ENCODE measurements at places on chromosomes 1 and 21.

- H3K27me3 ChIP-seq = no peaks in the 10 kb centered on the region
- no peaks in the 10 kb centered on the region for H3K36me3 ChIP-seq
- DNase-seq = no peak
- H3K27ac ChIP-seq = no peak overlapping the region
Measured at GRCh38 chr1:99474350-99474893, 171.5 kb upstream of the PALMD start.

GRCh38 chr1:105492921-105493320 is 1563.6 kb upstream of the PRMT6 start:
- no peaks in the 10 kb centered on the region for H3K36me3 ChIP-seq
- no peaks in the 10 kb centered on the region for H3K4me1 ChIP-seq
- no peak for DNase-seq
- H3K27ac ChIP-seq = no peak overlapping the region
- no peak overlapping the region for H3K4me3 ChIP-seq

- H3K27me3 ChIP-seq = no peaks in the 10 kb centered on the region
- H3K4me3 ChIP-seq = no peak overlapping the region
- DNase-seq = no peak
Measured at GRCh38 chr1:181387702-181388101, 95.6 kb upstream of the CACNA1E start.

DNA sequence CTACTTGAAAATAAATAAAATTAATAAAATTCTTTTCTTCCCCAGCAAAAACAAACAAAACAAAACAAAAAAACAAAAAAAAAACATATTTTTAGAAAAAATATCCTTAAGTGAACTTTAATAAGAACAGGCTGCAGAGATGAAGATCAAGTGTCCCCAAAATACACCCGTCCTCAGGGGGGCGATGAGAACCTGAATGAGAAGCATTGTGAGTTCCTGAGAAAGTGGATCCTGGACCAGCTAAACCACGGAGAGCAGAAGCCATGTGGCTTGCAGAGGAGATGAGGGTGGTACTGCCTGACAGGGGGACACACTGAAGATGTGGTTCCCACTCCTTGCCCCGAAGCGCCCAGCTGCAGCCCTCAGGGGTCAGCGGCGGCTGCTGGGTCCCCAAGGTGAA is 89.3 kb downstream of the ITPKB start:
- DNase-seq = no peak
- peaks cover 10% of the 10 kb centered on the region for H3K36me3 ChIP-seq
- no peaks in the 10 kb centered on the region for H3K27me3 ChIP-seq
- H3K4me3 ChIP-seq = no peak overlapping the region
- peaks cover 7% of the 10 kb centered on the region for H3K4me1 ChIP-seq
- H3K27ac ChIP-seq = no peak overlapping the region

GRCh38 chr1:67597336-67597735 is 87.7 kb upstream of the GADD45A start:
- no peak overlapping the region for H3K4me3 ChIP-seq
- H3K36me3 ChIP-seq = no peaks in the 10 kb centered on the region
- H3K27me3 ChIP-seq = no peaks in the 10 kb centered on the region
- DNase-seq = no peak

DNA sequence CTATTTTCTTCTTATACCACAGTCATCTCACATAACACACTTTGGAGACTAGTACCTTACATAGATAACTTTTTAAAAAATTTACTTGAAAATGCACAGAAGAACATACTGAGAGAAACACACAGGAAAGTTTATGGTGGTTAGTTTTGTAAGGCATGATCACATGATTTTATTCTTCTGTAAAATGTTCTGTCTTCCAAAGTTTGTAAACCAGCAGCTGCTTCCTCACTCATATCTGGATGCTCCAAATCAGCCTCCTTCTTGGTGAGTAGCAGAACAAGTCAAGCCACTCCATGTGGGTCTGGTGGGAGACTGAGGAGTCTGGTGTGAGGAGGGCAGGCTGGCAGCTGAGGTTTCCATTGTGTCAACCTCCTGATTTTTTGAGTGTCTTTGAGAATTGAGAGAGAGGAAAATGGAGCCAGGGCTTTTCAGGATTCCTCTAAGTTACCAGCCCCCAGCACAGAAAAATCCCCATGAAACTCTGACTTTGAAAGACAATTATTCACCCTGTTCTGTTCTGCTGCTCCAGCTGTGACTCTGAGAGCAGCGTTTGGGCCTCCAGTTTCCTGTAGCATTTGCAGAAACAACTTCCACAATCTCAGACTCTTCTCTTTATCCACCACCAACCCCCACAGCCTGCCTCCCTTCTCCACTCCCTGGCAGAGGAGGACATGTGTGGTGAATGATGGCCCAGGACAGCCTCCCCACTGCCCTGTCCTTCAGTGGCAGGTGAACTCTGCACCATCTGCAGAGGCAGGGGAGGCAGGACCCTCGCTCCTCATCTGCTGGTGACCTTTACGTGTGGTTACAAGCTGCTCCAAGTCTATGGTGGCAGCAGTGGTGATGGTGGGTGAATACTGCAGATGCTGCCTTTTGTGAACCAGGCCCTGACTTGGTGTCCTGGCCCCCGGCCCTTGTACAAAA is 82.3 kb downstream of the FCRL5 start:
- no peaks in the 10 kb centered on the region for H3K27me3 ChIP-seq
- H3K27ac ChIP-seq = no peak overlapping the region
- no peak overlapping the region for H3K4me3 ChIP-seq
- H3K4me1 ChIP-seq = no peaks in the 10 kb centered on the region
- no peak for DNase-seq

GRCh38 chr1:219463636-219464035 is 149.3 kb downstream of the ZC3H11B start:
- H3K4me1 ChIP-seq = no peaks in the 10 kb centered on the region
- H3K27ac ChIP-seq = no peak overlapping the region
- no peak for DNase-seq
- no peaks in the 10 kb centered on the region for H3K36me3 ChIP-seq
- no peaks in the 10 kb centered on the region for H3K27me3 ChIP-seq

DNA sequence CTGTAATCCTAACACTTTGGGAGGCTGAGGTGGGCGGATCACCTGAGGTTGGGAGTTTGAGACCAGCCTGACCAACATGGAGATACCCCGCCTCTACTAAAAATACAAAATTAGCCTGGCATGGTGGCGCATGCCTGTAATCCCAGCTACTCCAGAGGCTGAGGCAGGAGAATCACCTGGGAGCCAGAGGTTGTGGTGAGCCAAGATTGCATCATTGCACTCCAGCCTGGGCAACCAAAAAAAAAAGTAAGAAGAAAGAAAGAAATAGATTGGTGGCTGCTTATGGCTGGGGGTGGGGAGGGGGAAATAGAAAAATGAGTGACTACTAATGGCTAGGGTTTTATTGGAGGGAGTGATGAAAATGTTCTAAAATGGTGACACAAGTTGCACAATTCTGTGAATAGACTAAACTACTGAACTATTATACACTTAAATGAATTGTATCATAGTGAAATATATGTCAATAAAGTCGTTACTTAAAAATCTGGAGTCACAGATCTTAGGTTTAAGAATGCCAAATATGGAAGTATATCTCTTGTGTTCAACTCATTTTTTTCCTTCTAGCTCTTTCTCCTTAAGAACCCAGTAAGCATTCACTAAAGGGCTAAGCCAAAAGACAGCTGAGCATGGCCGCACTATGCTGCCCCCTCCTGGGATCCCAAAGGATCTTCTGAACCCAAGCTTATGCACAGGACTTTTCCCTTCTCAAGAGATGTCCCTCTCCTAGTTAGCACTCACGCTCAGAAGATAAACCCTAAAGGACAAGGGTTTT is 3.2 kb upstream of the NPL start:
- H3K36me3 ChIP-seq = no peaks in the 10 kb centered on the region
- peaks cover 9% of the 10 kb centered on the region for H3K4me1 ChIP-seq
- H3K27ac ChIP-seq = no peak overlapping the region
- DNase-seq = no peak
- H3K27me3 ChIP-seq = no peaks in the 10 kb centered on the region

DNA sequence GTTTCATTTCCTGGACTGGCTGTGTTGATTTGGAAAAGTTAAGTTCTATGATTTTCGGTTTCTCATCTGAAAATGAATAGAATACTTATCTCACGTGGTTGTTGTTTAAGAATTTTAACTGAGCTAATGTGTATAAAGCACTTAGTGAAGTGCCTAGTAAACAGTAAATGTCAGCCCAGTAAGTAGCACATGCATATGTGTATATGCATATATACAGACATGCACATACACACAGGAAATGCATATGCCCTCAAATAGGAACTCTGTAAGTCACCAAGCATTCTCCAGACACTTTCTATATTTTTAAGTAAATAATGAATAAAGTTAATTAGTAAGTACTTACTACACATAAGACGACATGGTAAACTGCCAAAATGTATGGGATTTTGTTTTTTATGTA is 128.6 kb downstream of the CLEC20A start:
- no peak overlapping the region for H3K27ac ChIP-seq
- no peaks in the 10 kb centered on the region for H3K36me3 ChIP-seq
- no peak for DNase-seq
- H3K4me1 ChIP-seq = peaks cover 5% of the 10 kb centered on the region
- no peak overlapping the region for H3K4me3 ChIP-seq

DNA sequence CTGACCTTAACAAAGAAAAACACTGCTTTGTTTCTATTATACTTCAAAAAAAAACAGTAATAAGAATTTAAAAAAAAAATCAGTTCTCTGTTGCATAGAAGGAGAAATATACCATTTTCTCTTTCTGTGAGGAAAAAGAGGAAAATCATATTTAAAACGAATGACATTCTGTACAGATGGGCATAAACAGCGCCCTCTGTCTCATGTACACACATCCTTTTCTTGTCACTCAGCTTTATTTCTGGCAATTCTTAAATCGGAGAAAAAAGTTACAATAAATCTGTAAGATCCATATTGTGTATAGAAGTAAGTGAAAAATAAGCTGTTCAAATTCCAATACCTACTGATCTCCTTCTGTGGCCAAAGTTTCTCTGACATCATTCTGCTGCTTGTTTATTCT is 245.4 kb downstream of the SMYD3 start:
- H3K27me3 ChIP-seq = no peaks in the 10 kb centered on the region
- H3K36me3 ChIP-seq = no peaks in the 10 kb centered on the region
- no peak overlapping the region for H3K4me3 ChIP-seq
- no peak for DNase-seq
- H3K4me1 ChIP-seq = no peaks in the 10 kb centered on the region

- no peak overlapping the region for H3K4me3 ChIP-seq
- H3K36me3 ChIP-seq = no peaks in the 10 kb centered on the region
- H3K4me1 ChIP-seq = no peaks in the 10 kb centered on the region
- no peak overlapping the region for H3K27ac ChIP-seq
- DNase-seq = no peak
Measured at GRCh38 chr1:118266436-118266835, 81.4 kb upstream of the SPAG17 start.

Measured in thoracic aorta (tissue), 2 donors.